Thyroid gland (tissue), 4 donors: ENCODE measurements at places on chromosomes 11 and 22. TPM values are rescaled to one million over a fixed set of nuclear protein-coding genes. Genes with fewer than 3 reads are reported as not detected.

OR52H1 gene
- 0.78 TPM for total RNA-seq

KRTAP5-10 gene
- not detected for total RNA-seq

FAM180B gene
- 0.83 TPM for total RNA-seq

MS4A3 gene
- total RNA-seq: not detected

DNA sequence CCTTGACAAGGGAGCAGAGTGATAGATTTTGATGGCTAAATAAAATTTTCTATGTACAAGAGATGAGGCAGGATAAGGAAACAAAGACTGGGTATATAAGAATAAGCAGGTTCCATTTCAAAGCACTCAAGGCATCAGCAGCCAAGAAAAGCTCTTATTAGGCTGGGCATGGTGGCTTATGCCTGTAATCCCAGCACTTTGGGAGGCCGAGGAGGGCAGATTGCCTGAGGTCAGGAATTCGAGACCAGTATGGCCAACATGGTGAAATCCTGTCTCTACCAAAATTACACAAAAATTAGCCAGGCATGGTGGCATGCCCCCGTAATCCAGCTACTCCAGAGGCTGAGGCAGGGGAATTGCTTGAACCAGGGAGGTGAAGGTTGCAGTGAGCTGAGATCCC is 563.4 kb upstream of the CCDC179 start:
- no peak for DNase-seq
- no peak overlapping the region for H3K27ac ChIP-seq
- no peaks in the 10 kb centered on the region for H3K36me3 ChIP-seq
- no peaks in the 10 kb centered on the region for H3K27me3 ChIP-seq
- no peaks in the 10 kb centered on the region for H3K4me1 ChIP-seq
- no peak overlapping the region for H3K4me3 ChIP-seq

GRCh38 chr22:39013942-39014722 is at the start of gene APOBEC3C:
Gene APOBEC3C, plus strand, starts transcription at chr22:39014257. Its CDS starts 106 bp downstream, at chr22:39014363.
- peak; percentile 86 for DNase-seq
- peak within 1 kb of the TSS; percentile 16 for H3K4me3 ChIP-seq
- H3K27me3 ChIP-seq: no peaks in the 10 kb centered on the region
- H3K4me1 ChIP-seq: peaks cover 8% of the 10 kb centered on the region
- H3K27ac ChIP-seq: peak within 1 kb of the TSS; percentile 80
- no peaks in the 10 kb centered on the region for H3K36me3 ChIP-seq

NOX4 gene
- 2.3 TPM for total RNA-seq

GRCh38 chr22:50141891-50142363 is 28.6 kb upstream of the PANX2 start:
- DNase-seq: no peak
- H3K36me3 ChIP-seq: no peaks in the 10 kb centered on the region
- no peak overlapping the region for H3K4me3 ChIP-seq
- H3K27me3 ChIP-seq: no peaks in the 10 kb centered on the region

DNA sequence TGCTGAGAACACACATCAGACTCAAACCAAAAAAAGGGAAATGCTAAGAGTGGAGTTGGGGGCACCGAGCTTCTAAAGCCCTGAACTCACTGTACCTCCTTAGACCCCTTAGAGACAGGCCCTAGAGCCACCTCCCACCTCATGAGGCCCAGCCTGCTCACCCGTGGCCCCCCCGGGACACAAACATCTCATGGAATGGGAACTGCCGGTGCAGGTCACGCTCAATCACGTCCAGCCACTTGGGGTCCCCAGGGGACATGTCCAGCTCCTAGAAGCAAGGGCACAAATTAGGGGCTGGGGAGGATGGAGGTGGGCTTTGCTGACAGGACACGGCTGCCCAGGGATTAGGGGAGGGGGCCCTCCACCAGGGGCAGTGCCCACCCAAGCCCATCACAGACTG is 6.3 kb upstream of the CASTOR1 start:
- no peaks in the 10 kb centered on the region for H3K27me3 ChIP-seq
- DNase-seq: peak; percentile 56
- H3K4me1 ChIP-seq: peaks cover 57% of the 10 kb centered on the region
- H3K4me3 ChIP-seq: no peak overlapping the region

DNA sequence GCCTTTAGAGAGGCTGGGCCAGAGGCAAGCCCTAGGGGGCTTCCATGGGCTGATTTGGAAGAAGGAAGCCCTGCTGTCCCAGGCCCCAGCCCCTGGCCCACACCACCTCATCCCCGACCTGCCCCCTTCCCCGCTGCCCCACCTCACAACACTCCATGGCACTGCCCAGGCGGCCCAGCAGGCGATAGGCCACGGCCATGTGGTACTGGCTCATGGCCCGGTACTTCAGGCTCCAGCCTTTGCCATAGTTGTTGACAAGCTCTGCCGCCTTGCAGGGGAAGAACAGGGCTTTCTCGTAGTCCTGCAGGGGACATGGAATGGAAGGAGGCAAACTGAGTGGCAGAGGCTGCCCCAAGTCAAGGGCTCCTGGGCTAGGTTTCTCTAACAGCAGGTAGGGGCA is 6.4 kb downstream of the RAPSN start:
- DNase-seq: peak; percentile 78
- no peak overlapping the region for H3K27ac ChIP-seq
- H3K36me3 ChIP-seq: no peaks in the 10 kb centered on the region
- H3K4me1 ChIP-seq: peaks cover 7% of the 10 kb centered on the region

DNA sequence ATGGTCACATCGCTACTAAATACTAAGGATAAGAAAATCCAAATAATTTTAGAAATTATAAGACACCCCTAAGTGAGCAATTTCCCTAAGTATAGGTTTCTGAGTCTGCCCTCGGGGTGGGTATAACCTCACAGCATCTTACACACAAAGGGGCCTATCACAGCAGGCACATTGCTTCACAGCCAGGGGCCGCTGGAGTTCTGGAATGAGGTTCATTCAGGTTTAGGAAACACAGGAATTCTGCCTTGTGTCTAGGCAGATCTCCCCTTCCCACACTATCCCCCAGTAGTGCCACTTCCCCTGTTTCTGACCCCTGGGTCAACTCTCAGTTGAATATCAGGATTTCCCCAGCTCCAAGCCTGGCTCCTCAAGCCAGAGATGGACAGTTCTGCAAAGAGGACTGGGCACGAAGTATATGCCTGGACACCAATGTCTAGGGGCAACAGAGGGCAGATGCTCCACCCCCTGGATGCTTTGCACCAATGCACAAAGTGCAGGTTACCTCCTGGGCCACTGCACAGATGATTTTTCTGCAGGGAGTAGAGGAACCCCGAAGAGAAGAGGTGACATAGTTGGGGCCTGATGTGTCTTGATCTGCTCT is 11.4 kb downstream of the TUBA8 start:
- no peaks in the 10 kb centered on the region for H3K27me3 ChIP-seq
- no peaks in the 10 kb centered on the region for H3K4me1 ChIP-seq
- DNase-seq: no peak
- H3K27ac ChIP-seq: no peak overlapping the region

DNA sequence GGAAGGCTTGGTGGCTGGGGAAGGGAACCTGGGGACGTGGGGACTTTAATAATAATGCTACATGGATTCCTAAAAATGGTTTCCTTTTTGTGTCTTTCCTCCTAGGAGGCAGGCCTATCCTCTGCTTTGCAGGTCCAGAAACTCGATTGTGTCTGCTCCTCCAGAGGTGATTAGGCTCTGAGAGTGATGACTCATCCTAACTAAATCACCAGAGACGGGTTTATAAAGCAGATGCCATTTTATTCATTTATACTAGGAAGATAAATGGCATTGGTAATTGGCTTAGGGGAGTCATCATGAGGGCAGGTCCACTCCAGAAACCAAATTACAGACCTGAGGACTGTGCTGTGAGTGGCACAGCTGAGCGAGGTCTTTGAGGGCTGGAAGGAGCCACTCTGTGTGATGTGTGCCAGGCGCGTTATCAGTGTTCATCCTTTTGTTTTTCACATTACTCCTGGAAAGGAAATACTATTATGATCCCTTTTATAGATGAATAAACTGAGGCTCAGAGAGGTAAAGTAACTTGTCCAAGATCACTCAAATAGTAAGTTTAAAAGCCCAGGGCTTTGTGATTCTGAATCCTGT is 7.1 kb downstream of the NLRX1 start:
- no peak overlapping the region for H3K4me3 ChIP-seq
- no peaks in the 10 kb centered on the region for H3K4me1 ChIP-seq
- no peak for DNase-seq
- H3K27me3 ChIP-seq: no peaks in the 10 kb centered on the region
- no peak overlapping the region for H3K27ac ChIP-seq
- peaks cover 16% of the 10 kb centered on the region for H3K36me3 ChIP-seq

GRCh38 chr11:120863359-120863758 is 160.5 kb upstream of the TBCEL start:
- no peaks in the 10 kb centered on the region for H3K36me3 ChIP-seq
- no peaks in the 10 kb centered on the region for H3K27me3 ChIP-seq
- no peak overlapping the region for H3K27ac ChIP-seq
- no peaks in the 10 kb centered on the region for H3K4me1 ChIP-seq
- H3K4me3 ChIP-seq: no peak overlapping the region

PNPLA3 gene
- total RNA-seq: not detected

GRCh38 chr11:789943-790342 is at the start of gene CEND1:
Gene CEND1, minus strand, starts transcription at chr11:790090. Its CDS starts 1,514 bp downstream, at chr11:788576.
- no peak within 1 kb of the TSS for H3K27ac ChIP-seq
- no peaks in the 10 kb centered on the region for H3K36me3 ChIP-seq

DNA sequence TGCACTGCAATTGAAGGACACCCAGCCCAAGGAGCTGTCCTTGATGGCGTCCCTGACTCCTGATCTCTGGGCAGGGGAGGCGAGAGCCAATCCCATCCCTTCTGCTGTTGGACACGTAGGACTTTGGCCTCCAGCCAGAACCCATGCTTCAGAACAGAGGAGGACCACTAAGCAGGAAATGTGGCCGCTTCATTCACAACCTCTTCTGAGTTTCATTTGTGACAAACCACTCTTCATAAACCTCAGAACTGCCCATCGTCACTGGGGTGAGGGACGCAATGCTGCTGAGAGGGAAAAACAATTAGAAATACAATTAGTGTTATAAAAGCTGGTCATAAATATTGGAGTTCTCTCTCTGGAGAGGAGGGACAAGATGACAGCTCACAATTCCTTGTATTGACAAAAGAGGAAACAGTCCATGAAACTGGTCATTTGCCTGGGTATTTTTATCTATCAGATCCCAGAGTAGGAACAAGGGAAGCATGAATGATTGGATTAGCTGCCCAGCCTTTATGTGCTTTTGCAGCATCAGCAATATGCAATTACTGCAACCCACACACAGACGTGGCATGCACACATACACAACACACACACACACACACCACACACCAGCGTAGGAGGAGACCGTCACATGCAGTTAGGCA is 216.5 kb upstream of the CADM1 start:
- no peak for DNase-seq
- H3K4me3 ChIP-seq: no peak overlapping the region
- no peaks in the 10 kb centered on the region for H3K36me3 ChIP-seq
- H3K27me3 ChIP-seq: no peaks in the 10 kb centered on the region

- H3K4me3 ChIP-seq: no peak overlapping the region
- H3K4me1 ChIP-seq: peaks cover 54% of the 10 kb centered on the region
- no peak for DNase-seq
Measured at GRCh38 chr22:39176714-39177455, 24.4 kb upstream of the CBX7 start.

DNA sequence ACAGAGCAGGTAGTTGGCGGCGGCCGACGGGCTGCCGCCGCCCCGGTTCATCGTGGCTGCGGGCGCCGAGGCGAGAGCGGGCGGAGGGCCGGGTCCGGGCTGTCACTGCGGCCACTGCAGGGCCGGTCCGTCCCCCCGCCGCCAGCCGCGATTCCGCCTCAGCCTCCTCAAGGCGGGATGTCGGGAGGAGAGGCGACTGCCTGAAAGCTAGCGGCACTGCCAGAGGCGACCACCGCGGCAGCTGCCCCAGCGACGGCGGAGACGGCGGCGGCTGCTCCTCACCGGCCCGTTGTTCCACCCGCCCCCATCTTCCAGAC is 234 bp downstream of the SESN3 start:
- peak overlapping the region; percentile 73 for H3K4me3 ChIP-seq
- no peaks in the 10 kb centered on the region for H3K27me3 ChIP-seq
- H3K4me1 ChIP-seq: peaks cover 8% of the 10 kb centered on the region
- H3K27ac ChIP-seq: peak overlapping the region; percentile 79

DNA sequence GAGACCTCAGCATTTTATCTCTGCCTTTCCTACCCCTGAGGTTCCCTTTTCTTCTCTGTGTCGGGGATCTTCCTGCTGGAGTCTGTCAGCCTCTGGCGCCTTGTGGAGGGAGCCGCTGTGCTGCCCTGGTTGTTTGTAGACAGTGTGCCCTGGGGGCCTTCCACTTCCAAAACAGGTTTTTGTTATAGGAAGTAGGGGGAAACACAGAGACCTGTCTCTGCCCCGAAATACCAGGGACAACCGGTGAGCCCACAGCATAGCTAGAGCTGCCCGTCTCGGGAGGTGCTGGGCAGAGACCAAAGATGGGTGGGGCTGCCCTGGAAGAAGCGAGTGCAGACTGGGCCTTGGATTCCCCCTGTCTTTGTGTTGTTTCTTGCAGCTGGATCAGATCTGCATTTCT is 8.0 kb downstream of the NCAPH2 start:
- H3K27ac ChIP-seq: no peak overlapping the region
- H3K36me3 ChIP-seq: peaks cover 8% of the 10 kb centered on the region
- no peaks in the 10 kb centered on the region for H3K27me3 ChIP-seq
- no peak for DNase-seq

DNA sequence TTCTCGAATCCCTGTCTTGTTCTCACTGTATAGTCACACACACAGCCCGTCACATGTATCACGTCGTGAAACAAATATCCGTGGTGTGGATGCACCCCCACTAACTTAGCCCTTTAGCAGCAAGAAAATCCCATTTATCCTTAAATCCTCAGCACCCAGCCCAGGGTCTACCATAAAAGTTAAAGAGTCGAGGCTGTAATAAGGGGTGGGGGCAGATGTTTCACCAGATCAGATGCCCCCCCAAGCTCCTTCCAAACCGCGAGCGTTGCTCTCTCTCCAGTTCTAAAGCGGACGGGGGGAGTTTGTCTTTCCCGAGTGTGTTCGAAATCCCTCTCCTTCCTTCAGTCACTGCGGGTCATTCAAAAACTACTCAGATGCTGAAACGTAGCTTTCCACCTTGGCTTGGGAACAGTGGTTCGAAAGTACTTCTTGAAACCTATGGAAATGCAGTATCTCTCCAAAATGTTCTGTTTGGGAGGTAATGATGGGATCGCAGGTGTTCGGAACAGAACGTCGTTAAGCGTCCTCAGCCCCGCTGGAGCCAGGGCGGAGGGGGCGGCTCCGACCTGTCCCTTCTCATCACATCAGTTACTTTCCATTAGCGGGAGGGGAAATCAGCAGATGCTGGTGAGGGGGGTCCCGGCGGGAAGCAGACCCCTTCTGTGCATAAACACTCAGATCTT is 156.2 kb downstream of the BRD1 start:
- H3K27me3 ChIP-seq: peaks cover 12% of the 10 kb centered on the region
- no peaks in the 10 kb centered on the region for H3K36me3 ChIP-seq
- no peak overlapping the region for H3K4me3 ChIP-seq
- no peak for DNase-seq
- H3K4me1 ChIP-seq: peaks cover 5% of the 10 kb centered on the region

- no peaks in the 10 kb centered on the region for H3K27me3 ChIP-seq
- H3K27ac ChIP-seq: peak overlapping the region; percentile 52
- peak overlapping the region; percentile 14 for H3K4me3 ChIP-seq
- peaks cover 15% of the 10 kb centered on the region for H3K4me1 ChIP-seq
- no peaks in the 10 kb centered on the region for H3K36me3 ChIP-seq
- DNase-seq: no peak
Measured at GRCh38 chr11:36376888-36377758, 81.0 kb downstream of the PRR5L start.
